ENCODE measurements at places on chromosomes 1 and 21.

DNA sequence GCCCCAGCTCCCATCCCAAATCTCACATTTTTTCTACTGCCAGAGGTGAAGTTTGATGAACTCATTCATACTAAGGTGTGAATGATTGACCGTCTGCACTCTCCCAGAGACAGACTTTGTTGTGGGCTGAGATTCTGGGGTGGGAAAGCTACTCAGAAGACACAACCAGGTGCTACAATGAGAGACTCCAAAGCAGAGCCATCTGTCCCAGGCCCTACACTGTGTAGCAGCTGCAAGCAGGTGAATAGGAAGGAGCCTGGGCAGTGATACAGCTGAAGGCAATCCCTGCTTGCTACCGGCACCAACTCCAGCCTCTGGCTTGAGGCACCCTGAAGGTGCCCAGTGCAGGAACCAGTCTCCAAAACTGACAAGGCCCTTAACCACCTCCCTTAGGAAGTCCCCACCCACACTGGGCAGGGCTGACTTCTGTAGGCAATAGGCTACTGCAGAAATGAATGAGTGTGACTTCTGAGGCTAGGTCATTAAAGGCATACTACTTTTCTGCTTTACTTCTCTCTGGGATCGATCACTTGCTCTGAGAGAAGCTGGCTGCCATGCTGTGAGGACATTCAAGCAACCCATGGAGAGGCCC, 79.7 kb upstream of the RUNX3 start:
- no peaks in the 10 kb centered on the region for H3K27me3 ChIP-seq
- peaks cover 62% of the 10 kb centered on the region for H3K4me1 ChIP-seq
- peak; percentile 78 for DNase-seq

- H3K4me1 ChIP-seq = peaks cover 4% of the 10 kb centered on the region
- no peak overlapping the region for H3K4me3 ChIP-seq
- DNase-seq = no peak
- no peak overlapping the region for H3K27ac ChIP-seq
- peaks cover 4% of the 10 kb centered on the region for H3K27me3 ChIP-seq
Observed at GRCh38 chr1:114215436-114215835, 61.8 kb upstream of the SYT6 start.

- H3K4me3 ChIP-seq = no peak overlapping the region
- no peak for DNase-seq
- H3K27ac ChIP-seq = no peak overlapping the region
- H3K36me3 ChIP-seq = no peaks in the 10 kb centered on the region
- peaks cover 20% of the 10 kb centered on the region for H3K4me1 ChIP-seq
Observed at GRCh38 chr1:205375835-205376545, 19.3 kb upstream of the KLHDC8A start.

DNA sequence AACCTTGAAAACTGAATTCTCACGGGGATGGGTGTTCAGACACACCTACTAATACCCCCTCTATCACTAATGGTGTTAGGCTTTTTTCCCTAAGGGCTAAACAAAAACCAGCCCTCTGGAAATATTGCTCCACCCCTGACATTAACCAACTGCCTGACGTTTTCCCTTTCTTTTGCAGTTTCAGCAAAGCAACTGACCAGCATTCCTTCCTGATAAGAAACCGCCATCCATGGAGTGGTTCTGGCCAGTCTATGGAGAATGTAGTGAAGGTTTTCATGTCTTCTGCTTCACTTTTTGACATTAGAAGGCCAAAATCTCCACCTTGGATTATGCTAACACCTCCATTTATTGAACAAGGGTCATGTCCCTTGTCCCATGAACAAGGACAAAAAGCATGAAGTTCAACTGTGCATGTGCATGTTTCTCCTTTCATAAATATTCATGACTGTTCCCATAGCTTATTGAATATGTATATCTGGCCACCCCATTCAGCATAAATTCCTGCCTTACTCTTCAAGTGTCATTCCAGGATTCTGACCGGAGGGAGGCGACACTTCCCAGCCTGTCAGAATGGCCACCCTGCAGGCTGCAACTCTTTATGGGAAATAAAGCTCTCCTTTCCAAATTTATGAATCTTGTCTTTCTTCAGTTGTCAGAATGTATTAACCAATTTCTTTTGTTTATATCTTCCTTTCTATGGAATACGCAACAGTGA, 314.3 kb downstream of the HHIPL2 start:
- no peaks in the 10 kb centered on the region for H3K27me3 ChIP-seq
- no peak overlapping the region for H3K27ac ChIP-seq
- no peak for DNase-seq
- no peaks in the 10 kb centered on the region for H3K36me3 ChIP-seq

GRCh38 chr1:208137193-208137592, 107.0 kb downstream of the PLXNA2 start:
- H3K4me1 ChIP-seq = no peaks in the 10 kb centered on the region
- H3K27me3 ChIP-seq = no peaks in the 10 kb centered on the region
- DNase-seq = no peak
- no peak overlapping the region for H3K27ac ChIP-seq

DNA sequence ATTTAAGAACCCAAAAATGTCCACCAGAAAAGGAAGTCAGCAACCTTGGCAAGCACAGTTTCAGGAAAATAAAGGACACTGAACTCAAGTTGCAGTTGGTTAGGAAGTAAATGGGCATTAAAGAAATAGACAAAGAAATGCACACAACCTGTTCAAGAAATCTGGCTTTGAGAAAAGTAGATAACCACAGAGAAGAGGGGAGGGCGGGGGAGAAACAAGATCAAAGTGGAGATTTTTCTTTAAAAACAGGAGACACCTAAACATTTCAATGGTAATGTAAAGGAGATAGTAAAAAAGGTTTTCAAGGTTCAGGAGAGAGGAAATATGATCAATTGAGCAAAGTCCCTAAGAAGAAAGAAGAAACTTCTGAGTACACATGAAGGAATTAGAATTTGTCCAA, 29.1 kb downstream of the SYDE2 start:
- H3K27me3 ChIP-seq = no peaks in the 10 kb centered on the region
- H3K4me1 ChIP-seq = peaks cover 13% of the 10 kb centered on the region
- no peak overlapping the region for H3K27ac ChIP-seq
- no peak overlapping the region for H3K4me3 ChIP-seq

- no peaks in the 10 kb centered on the region for H3K27me3 ChIP-seq
- H3K36me3 ChIP-seq = no peaks in the 10 kb centered on the region
- DNase-seq = peak; percentile 34
- no peak overlapping the region for H3K4me3 ChIP-seq
Observed at GRCh38 chr1:27599605-27600497, 4.1 kb downstream of the AHDC1 start.

DNA sequence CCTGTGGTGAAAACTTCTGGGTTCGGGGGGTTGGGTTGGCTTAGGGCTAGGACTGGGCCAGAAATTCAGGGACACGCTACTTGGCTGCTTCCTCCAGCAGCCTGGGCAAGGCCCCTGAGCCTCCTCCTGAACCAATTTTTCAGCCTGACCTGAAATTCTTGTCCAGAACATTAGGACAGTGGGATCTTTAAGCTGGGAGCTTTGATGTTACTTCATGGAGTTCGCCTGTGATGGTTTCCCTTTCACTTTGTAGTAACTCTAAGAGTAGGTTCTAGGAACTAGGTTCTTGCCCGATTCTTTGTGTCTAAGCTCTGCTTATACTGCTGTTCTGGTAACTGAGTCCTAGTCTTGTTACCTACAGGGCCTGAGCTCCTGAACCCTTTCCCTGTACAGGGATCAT, 75.3 kb downstream of the S1PR1 start:
- no peaks in the 10 kb centered on the region for H3K36me3 ChIP-seq
- H3K4me3 ChIP-seq = peak overlapping the region; percentile 36
- peak overlapping the region; percentile 55 for H3K27ac ChIP-seq
- H3K4me1 ChIP-seq = peaks cover 71% of the 10 kb centered on the region
- peaks cover 3% of the 10 kb centered on the region for H3K27me3 ChIP-seq
- no peak for DNase-seq
